ENCODE measurements at places on chromosomes 16 and 17. TPM values are rescaled to one million over a fixed set of nuclear protein-coding genes. Genes with fewer than 3 reads are reported as not detected.

KRT40 gene
- not detected for total RNA-seq

TUBB3 gene
- 390 TPM for total RNA-seq

KRT25 gene
- total RNA-seq = not detected

RNF43 gene
- total RNA-seq = 1.3 TPM

KRTAP9-8 gene
- not detected for total RNA-seq

P3H4 gene
- 34.7 TPM for total RNA-seq

EFCAB5 gene
- total RNA-seq = not detected

TMIGD1 gene
- not detected for total RNA-seq

CD79B gene
- 2.6 TPM for total RNA-seq

ELMO3 gene
- total RNA-seq = 10.4 TPM

- peak; percentile 54 for DNase-seq
These were observed 5.8 kb downstream of the NEUROD2 start for GRCh38 chr17:39601758-39602532.

GRCh38 chr17:58215685-58216084 is 3.4 kb downstream of the MKS1 start:
- DNase-seq = no peak

DNA sequence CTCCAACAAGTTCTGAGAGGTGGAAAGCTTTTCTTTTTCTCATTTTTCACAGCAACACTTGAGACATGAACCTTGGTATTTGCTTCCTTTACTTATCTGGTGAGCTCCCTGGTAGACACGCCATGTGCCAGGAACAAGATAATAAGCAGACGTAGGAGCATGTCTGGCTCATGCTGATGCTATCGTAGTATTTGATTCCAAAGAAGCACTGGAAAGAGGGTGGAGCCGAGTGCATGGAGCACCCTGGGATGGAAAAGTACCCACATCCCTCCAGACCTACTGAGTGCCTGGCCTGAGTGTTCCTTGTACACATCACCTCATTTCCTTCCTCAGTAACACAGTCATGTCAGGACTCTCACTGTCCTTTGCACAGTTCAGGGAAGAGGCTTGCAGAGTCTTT is 231.0 kb downstream of the CBLN1 start:
- no peak for DNase-seq

- no peak for DNase-seq
These were observed 13.8 kb downstream of the MSLN start for GRCh38 chr16:774086-775001.

- no peak for DNase-seq
These were observed 7.4 kb downstream of the ZNF689 start for GRCh38 chr16:30602616-30603277.

GRCh38 chr17:41962111-41962510 is 4.5 kb upstream of the CNP start:
- DNase-seq = peak; percentile 28

DNA sequence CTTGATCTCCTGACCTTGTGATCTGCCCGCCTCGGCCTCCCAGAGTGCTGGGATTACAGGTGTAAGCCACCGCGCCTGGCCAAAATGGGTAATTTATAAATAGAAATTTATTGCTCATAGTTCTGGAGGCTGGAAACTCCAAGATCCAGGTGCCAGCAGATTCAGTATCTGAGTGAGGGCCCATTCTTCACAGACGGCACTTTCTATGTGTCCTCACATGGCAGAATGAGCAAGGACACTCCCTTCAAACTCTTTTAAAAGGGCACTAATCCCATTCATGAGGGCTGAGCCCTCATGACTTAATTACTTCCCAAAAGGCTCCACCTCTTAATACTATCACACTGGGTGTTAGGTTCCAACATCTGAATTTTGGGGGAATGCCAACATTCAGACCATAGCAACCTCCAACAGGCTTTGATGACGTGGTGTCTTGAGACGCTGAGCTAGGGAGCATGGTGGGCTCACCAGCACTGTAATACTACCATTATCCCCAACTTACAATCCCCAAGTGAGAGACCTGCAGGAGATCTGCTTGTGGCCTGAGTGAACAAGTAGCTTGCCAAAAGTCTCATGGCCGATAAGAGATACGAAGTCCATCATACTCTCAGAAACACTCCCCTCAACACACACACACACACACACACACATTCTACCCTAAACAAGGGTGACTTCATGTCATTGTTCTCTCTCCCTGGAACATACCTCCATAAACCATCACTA is 8.5 kb downstream of the CMTM4 start:
- no peak for DNase-seq

DNA sequence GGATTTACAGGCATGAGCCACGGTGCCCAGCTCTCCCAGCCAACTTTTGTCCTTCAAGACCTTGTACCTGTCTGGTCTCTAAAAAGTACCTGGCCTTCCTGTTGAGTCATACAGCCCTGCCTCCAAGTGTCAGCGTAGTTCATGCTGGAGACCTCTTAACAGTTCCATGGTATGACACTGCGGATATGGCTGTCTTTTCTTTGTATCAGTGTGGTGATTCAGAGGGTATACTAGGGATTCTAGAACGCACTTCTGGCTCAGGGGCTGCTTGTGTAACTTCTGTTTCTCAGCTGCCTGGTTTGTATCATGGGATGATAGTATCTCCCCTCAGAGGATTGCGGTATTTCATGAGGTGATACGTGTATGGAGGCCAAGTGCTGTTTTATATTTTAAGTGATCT is 2.0 kb upstream of the TMEM11 start:
- no peak for DNase-seq

DNA sequence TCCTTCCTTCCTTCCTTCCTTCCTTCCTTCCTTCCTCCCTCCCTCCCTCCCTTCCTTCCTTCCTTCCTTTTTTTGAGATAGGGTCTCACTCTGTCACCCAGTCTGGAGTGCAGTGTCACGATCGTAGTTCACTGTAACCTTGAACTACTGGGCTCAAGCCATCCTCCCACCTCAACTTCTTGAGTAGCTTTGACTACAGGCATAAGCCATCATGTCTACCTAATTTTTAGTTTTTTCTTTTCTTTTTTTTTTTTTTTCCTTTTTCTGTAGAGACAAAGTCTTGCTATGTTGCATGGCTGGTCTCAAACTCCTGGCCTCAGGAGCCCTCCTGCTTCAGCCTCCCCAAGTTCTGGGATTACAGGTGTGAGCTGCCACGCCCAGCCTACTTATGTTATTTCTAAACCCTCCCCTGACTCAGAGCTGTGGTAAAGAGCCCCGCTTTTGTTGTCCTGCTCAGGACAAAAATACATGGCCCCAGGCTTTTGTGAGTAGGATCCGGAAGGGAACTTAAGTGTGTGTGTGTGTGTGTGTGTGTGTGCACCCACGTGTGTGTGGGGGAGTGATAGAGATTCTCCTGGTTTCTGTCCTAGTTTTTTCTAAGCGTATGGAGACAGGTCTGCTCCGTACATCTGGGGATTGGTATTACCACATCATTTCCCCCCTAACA is 67.1 kb downstream of the PRKCB start:
- DNase-seq = no peak

DNA sequence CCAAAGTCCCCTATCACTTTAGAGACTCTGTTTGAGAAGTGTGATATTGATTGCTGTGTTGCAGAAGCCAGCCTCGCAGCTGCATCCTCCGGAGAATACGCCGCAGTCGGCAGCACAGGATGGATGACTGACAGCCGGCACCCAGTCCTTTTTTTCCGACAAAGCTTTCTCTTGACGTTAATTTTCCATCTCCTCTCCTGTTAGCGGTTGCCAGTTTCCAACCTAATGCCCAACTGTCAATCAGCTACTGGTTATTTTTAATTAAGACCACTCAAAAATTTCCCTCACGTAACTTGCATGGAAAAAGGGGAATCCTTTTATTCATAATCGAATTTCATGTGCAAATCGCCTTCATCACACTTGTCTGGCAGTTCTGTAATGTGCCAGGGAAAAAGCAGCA is 953.9 kb downstream of the CDH11 start:
- no peak for DNase-seq

DNA sequence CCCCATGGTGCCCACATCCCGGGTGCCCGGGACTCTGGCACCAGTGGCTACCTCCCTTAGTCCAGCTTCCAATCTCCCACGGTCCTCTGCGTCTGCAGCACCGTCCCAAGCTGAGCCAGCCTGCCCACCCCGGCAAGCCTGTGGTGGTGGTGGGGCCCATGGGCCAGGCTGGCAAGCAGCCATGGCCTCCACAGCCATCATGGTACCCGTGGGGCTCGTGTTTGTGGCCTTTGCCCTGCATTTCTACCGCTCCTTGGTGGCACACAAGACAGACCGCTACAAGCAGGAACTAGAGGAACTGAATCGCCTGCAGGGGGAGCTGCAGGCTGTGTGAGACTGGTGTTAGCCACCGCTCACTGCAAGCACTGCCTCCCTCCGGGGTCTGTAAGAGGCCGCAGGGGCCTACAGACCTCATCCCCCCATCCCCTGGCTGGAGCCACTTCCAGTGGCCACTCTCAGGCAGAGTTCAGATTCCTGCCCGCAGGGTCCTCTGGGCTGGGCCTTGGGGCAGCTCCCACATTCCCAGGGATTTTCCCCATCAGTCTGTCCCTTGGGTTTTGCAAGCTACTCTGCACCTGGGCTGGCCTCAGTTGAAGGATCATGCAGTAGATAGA is 3.9 kb upstream of the SETD1A start:
- DNase-seq = peak; percentile 90

GRCh38 chr16:29806099-29806579 is at the start of gene MAZ:
TSS of gene MAZ (plus strand) at chr16:29806529. CDS start at chr16:29806702, 173 bp downstream.
- DNase-seq = no peak

DNA sequence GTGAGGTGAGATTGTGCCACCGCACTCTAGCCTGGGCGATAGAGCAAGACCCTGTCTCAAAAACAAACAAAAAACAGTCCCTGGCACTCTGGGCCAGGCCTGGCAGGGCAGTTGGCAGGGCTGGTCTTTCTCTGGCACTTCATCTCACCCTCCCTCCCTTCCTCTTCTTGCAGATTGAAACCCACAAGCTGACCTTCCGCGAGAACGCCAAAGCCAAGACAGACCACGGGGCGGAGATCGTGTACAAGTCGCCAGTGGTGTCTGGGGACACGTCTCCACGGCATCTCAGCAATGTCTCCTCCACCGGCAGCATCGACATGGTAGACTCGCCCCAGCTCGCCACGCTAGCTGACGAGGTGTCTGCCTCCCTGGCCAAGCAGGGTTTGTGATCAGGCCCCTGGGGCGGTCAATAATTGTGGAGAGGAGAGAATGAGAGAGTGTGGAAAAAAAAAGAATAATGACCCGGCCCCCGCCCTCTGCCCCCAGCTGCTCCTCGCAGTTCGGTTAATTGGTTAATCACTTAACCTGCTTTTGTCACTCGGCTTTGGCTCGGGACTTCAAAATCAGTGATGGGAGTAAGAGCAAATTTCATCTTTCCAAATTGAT is 24.8 kb downstream of the STH start:
- no peak for DNase-seq

DNA sequence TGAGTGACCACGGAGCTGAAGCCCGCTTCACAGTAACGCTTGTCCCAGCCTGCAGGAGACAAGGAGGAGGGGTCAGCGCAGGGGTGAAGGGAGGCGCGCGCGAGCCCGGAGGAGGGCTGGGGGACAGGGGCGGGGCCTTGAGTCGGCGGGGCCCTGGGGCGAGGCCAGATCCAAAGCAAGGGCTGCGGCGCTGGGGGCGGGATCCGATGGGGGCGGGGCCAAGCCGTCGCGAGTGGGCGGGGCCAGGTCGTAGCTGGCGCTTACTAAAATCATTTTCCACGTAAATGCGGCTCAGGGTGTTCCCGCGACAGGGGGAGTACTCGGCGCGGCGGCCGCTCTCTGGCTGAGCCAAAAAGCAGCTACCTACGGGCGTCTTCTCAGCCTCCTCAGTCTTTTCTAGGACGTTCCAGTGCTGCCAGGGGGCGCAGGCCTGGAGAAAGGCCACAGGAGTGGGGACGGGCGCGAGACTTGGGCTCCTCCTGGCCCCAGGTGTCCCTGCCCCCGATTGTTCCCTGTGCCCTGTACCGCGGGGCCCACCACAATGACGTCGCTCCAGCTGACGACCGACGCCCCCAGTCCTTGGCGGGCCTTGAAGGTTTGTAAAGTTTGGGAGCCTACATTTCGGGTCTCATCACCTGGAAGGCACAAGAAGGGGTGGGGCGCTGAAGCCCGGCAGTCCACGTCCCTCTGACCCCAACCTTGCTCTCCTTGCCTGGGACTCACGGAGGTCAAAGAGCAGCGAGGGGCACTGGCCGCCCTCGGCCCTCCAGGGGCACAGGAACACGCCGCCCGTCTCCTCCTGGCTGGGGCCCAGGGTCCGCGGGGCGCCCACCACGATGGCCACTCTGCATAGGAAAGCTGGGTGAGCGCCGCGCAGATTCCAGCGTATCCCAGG is 3.9 kb downstream of the ITGA2B start:
- peak; percentile 99 for DNase-seq

GRCh38 chr16:81440888-81441761 is 3.5 kb upstream of the CMIP start:
- no peak for DNase-seq

GRCh38 chr16:84953190-84953746 is 58.1 kb downstream of the ZDHHC7 start:
- DNase-seq = no peak

GRCh38 chr16:914440-914839 is 56.3 kb downstream of the LMF1 start:
- DNase-seq = no peak

GRCh38 chr17:77889135-77889505 is 69.4 kb upstream of the TNRC6C start:
- no peak for DNase-seq

GRCh38 chr16:15621456-15621855 is 21.5 kb downstream of the MARF1 start:
- no peak for DNase-seq

DNA sequence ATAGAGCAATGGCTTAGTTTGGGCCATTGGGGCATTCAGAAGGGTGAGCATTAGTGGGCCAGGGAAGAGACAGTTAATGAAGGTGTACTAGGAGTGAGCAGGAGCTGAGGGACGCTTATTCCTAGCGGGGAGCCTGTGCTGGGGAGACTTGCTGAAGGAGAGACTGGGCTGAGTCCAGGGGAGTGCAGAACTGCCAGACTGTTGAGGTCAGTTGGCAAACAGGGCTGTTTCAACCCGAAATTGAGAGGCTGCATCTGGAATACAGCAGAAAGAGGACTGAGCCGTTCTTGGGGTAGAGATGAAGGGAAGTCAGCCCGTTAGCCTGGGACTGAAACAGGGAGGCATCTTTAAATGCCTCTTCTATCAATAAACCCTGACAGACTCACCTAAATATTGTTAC is 33.2 kb downstream of the MAP2K6 start:
- DNase-seq = no peak

DNA sequence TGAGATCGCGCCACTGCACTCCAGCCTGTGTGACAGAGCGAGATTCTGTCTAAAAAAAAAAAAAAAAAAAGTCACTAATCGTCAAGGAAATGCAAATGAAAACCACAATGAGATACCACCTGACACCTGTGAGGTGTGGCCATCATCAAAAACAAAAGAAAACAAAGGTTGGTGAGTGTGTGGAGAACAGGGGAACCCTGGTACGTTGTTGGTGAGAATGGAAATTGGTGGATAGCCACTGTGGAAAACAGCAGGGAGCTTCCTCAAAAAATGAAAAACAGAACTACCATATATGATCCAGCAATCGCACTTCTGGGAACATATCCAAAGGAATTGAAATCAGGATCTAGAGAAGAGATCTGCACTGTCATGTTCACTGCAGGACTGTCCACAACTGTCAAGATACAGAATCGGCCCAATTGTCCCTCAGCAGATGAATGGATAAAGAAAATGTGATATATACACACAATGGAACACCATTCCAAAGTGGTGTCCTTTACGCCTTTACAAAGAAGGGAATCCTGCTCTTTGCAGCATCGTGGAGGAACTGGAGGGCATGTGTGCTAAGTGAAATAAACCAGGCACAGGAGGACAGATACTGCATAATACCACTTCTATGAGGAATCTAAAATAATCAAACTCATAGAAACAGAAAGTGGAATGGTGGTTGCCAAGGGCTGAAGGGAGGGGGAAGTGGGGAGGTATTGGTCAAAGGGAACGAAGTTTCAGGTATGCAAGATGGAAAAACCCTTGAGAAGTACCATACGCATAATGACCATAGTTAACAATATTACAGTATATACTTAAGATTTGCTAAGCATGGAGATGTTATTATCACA is 63.5 kb upstream of the PLCG2 start:
- no peak for DNase-seq
